ENCODE measurements at places on chromosomes 3 and 15. TPM values are rescaled to one million over a fixed set of nuclear protein-coding genes. Genes with fewer than 3 reads are reported as not detected.
A peak's percentile ranks its signal among the peaks of the same experiment; 100 is the strongest.

The PP2D1 gene
- total RNA-seq = not detected

DNA sequence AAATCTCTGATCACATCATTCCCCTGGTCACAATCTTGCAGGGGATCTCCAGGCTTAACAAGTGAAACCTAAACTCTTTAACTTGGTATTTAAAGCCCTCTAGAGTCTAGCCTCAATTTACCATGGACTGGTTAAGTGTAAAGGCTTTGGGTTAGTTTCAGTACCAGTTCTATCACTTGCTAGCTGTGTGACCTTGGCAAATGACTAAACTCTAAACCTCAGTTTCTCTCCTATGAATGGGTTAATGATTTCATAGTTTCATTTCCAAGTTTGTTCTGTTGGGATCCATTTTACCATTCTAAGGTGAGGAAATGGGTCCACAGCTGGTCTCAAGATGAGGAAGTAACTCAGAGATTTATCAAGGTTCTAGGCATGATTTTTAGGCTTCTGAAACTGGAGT is 38.8 kb upstream of the TIMP4 start:
- no peak for DNase-seq

- DNase-seq = no peak
Observed at GRCh38 chr3:33645060-33645647, 72.9 kb downstream of the CLASP2 start.

- DNase-seq = no peak
Observed at GRCh38 chr3:129623447-129624118, 17.1 kb upstream of the PLXND1 start.

GRCh38 chr3:124455891-124456290 is 274.4 kb upstream of the UMPS start:
- no peak for DNase-seq

- no peak for DNase-seq
Observed at GRCh38 chr15:101447561-101448071, 41.9 kb downstream of the PCSK6 start.

DNA sequence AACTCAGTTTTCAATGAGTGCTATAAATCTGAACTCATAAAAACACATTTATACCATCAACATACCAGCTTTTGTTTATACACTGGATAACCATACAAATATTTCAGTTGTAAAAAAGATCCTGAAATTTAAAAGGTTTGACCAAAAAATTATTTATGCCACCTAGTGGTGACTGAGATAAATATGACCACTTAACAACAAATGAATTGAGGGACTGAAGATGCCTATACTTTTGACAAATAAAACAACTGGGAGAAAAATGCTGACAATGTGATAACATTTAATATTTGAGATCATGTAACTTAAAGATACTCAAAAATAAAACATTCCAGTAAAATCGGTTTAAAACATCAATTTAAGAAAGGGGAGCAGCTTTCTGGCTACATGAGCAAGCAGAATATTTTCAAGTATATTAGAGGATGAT is 30.4 kb downstream of the ATG3 start:
- DNase-seq = peak; percentile 55
